Hematopoietic multipotent progenitor cell treated with erythropoietin and hydrocortisone succinate and interleukin-3 and kit ligand, for 4 days (in vitro differentiated cells): ENCODE measurements at places on chromosomes 3 and 15.

- no peak for DNase-seq
Observed at GRCh38 chr3:189606774-189607173, 24.4 kb upstream of the TP63 start.

DNA sequence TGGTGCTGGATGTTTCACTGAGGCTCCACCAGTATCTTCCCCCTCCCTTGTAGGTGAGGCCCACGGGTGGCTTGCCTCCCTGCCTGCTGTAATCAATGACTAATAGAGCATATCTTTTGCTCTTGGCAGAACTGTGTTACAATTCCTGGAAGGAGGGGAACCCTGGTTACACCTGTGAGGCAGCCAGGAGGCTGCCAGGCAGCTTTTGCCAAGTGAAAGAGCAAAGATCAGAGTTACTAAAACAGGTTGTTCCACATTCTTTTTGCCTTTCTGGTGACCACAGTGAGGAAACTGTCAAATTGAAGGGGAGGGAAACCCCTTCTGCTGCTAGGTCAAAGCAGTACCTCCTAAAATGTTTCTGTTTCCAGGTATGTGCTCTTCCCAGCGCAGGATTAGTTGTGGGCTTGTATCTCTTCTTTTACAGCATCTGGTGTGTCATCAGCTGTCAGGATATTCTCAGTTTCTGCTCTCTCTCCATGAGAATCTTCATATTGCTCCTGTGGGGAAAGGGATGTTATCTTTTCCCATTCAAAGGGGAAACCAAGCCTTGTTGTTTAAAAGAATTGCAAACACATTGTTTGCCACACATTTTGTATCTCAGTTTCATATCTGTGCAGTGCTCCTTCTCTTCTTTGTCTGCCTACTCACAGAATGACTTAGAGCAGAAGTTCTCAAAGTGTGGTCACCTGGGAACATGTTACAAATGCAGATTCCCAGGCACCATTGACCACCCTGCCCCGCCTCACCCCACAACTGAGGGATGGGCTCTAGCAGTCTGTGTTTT lies 137.4 kb upstream of the UMPS start:
- no peak for DNase-seq

DNA sequence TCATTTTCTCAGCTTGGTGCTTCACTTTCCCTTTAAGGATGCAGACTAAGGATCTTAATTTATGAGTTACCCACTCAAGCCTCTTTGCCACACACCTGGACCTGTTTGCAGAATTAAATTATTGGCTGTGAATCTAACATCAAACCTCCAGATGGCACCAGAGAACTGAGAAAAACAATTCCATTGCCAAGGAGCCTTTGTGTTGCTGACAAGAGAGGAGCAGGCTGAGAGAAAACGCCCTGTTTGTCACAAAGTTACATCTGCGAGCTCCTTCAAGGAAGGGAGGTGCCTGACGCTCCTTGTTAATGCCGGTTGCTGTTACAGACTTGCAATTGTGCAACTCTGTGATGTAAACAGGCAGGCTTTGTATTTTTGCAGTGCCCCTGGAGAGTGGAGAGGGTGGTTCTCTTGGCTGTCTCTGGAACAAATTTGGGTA lies 36.3 kb upstream of the TMC3 start:
- peak; percentile 93 for DNase-seq

GRCh38 chr15:74011610-74012009 lies 17.1 kb downstream of the PML start:
- DNase-seq: no peak

GRCh38 chr3:158360756-158361448 lies 210.1 kb upstream of the MLF1 start:
- DNase-seq: no peak

DNA sequence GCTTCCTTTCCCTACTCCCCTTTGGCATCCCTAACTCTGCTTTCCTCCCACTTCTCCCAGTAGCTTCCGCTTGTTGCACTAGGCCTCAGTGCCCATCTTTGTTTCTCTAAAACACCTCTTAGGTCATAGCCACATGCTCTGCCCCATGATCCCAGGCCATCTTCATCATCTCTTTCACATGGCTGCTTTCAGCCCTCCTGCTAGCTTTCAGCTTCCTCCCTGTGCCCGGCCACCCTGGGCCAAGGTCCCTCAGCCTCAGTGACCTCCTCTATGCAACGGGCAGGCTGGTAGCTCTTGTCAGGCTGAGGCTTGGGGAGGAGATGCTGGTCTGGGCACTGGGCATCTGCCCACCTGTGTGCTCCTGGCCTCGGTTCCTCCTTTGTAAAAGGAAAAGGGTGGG lies 2.3 kb downstream of the PLEKHO2 start:
- DNase-seq: no peak

DNA sequence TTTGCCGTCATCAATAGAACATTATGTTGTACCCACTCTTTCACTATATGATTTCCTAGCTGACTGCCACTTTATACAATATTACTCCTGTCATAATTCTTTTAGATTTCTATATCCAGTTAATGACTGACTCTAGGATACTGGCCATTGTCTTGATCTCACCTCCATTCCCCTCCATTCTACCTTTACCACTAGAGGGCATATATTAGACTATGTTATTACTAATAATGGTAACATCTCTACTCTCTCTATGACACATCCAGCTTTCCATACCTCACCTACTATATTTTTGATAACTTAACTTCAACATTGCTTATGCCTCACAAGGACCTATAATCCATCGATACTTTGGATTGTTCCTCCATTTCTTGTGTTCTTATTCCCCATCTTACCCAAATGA lies 31.4 kb upstream of the POU1F1 start:
- peak; percentile 25 for DNase-seq

DNA sequence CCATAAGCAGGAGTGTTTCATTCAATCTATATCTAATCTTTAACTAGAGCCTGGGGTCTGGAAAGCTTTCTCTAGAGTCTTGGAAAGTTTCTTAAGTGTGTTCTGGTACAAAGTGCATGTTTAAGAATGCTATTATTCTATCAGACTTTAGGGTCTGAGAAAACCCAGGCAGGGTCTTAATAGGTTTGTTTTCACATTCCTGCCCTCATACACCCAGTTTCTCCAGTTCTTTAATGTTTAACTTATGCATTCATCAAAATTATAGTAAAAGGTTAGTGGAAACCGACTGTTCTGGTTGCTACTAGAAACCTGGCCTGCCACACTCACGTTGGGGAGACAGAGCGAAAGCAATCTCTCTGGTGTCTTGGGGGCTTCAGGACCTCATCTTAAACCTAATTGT lies 102.9 kb upstream of the WDR72 start:
- DNase-seq: no peak

DNA sequence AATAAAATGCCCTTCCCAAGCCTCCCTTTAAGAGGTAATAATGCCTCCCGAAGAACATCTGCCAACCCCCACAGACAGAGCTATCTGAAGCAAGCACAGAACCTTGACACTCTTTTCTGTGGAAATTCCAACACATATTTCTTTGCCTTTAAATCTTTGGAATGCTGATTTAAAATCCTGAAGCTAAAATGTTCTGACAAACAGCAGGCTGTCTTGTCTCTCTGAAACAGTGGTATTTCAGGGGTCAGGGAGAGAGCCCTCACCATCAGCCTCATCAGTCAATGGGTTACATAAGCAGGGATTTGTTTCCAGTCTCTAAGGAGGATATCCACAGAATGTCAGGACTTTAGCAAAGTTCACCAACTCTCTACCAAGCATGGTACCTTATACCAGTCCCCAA lies 27.8 kb upstream of the ARHGEF3 start:
- no peak for DNase-seq

GRCh38 chr3:108462899-108463298 lies 47.5 kb downstream of the MYH15 start:
- DNase-seq: no peak

GRCh38 chr15:24919446-24919845 lies 35.3 kb upstream of the SNRPN start:
- no peak for DNase-seq

GRCh38 chr3:151901644-151902285 lies 28.3 kb downstream of the SUCNR1 start:
- DNase-seq: no peak

DNA sequence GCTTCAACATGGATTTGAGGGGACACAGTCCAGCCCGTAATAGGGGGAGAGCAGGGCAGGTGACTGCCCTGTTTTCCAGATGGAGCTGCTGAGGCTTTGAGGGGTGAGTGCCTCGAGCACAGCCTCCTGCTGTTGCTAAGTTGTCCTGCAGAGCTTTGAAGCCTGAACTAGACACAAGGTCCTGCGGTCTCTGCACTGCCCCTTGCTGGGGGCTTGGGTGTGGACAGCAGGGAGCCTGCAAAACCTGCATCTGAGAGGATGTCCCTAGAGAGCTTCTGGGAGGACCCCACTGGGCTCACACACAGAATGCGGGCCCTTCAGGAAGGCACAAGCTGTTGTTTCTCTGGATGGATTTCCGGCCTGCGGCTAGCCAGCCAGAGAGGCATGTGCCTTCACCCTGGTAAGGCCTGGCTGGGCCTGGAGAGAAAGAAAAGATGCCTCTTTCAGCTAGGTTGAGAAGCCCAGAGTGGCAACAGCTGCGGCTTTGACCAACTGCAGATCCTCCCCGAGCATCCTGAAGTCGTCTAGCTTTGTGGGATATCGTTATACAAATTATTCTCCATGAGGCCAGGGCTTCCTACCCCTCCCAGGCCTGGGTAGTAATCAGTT lies 226.2 kb downstream of the SLCO3A1 start:
- DNase-seq: no peak

- DNase-seq: no peak
Observed at GRCh38 chr3:69930564-69930963, 69.0 kb upstream of the SAMMSON start.

DNA sequence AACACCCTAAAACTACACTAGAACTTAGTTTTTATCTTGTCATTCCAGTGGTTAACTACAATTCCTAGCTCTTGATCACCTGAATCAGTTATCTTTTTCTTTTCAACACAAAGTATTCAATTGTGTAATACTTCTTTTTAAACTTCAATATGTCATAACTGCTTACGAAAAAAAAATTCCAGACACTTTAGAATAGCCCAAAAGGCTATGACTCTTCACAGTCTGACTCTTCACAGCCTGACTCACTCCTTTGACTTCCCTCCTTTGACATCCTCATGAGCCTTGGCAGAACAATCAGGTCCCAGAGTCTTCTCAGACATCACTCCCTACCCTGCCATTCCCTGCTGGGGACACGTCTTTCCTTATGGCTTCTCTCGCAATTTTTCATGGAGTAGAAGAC lies 727.1 kb downstream of the ROBO1 start:
- DNase-seq: no peak

GRCh38 chr15:100529556-100529955 lies 806 bp upstream of the CERS3 start:
- DNase-seq: no peak

DNA sequence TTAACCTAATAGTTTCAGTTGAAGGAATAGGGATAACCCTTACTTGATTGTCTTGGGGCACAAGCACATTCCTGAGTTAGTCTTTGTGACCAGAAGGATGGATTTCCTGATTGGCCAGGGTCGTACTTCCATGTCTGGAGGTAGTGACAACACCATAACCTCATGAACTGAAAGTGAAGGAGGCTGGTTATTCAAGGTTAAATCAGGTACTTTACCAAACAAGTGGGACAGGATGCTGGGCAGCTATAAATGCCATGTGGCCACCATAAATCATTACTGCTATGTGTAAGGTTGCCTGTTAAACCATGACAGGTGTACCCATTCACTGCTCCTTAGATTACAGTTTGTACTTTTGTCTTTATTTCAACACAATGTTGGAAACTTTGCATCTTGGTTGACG lies 128.3 kb upstream of the SAMMSON start:
- DNase-seq: no peak

GRCh38 chr15:44188795-44189194 lies 6.3 kb downstream of the FRMD5 start:
- DNase-seq: no peak

DNA sequence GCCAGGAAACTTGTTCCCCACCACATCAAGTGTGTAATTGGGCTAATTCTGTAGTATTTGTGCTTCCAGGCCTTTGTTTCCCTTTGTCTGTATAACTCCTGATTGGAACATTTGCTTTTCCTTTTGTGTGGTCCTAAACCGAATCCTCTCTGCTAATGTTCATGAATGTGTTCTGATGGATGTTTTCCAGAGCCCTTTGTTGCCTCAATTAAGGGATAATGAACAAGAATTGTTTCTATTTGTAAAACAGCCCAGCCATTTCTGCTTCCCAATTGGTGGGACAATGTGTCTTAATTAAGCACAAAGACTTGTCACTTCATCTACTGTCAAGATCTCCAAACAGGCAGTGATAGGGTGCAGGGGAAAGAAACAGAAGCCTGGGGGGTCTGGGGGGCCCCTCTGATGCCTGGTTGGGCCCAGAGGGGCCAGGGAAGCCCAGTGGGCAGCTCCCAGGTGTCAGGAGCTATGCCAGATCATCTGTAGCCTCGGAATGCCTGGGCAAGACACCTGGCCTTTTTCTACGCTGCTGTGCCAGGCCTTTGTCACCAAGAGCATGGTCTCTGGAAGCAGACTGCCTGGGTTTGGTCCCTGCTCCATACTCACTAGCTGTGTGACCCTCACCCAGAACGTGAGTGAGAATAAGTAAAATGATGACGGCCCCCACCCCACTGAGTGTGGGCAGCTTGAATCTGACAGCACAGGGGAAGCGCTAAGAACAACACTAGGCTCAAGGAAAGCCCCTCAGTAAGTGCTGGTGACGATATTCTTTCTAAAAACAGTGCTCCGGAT lies 116.6 kb upstream of the PRR20G start:
- no peak for DNase-seq

DNA sequence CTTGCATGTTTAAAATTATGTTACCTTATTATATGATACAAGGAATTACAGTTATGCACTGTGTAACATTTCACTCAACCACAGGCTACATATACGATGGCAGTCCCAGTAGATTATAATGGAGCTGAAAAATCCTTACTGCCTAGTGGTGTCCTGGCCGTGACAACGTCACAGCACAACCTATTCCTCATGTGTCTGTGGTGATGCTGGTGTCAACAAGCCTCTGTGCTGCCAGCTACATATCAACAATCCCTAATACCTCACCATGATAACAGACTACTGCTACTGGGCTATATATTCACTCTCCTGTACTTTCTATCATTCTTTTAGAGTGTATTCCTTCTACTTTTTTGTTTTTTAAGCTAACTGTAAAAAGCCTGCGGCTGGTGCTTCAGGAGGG lies 80.2 kb upstream of the OCA2 start:
- no peak for DNase-seq

GRCh38 chr3:24254649-24255048 lies 240.0 kb downstream of the THRB start:
- DNase-seq: no peak

DNA sequence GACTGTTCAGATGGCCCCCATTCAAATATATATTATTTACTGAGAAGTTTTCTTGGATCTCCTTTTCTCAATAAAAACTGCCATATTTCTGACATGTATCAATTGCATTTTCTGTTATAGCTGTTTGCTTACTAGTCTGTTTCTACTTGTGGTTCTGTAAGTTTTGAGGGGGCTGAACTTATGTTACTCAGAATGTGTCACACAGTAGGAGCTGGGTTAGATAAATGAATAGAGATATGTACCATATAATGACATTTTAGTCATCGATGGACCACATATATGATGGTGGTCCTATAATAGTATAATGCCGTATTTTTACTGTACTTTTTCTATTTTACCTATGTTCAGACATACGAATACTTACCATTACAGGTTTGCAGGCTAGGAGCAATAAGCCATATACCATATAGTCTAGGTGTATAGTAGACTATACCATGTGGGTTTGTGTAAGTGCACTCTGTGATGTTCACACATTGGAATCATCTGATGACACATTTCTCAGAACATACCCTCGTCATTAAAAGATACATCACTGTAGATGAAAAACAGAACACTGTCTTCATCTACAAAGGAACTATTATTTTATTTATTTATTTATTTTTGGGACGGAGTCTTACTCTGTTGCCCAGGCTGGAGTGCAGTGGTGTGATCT lies 22.3 kb downstream of the PPP4R2 start:
- DNase-seq: no peak

GRCh38 chr15:100309109-100310040 lies 32.4 kb downstream of the ADAMTS17 start:
- no peak for DNase-seq
